ENCODE measurements at places on chromosomes 7 and 10. TPM values are rescaled to one million over a fixed set of nuclear protein-coding genes. Genes with fewer than 3 reads are reported as not detected.
A peak's percentile ranks its signal among the peaks of the same experiment; 100 is the strongest.

Gene BICC1
- total RNA-seq: 0.06 TPM

Gene SPDYE6
- not detected for total RNA-seq

Gene NYAP1
- 0.54 TPM for total RNA-seq

Gene UNCX
- total RNA-seq: not detected

Gene AMPH
- not detected for total RNA-seq

Gene PHKG1
- 2.3 TPM for total RNA-seq

Gene TRPV6
- not detected for total RNA-seq

Gene PCLO
- not detected for total RNA-seq

Gene PON1
- total RNA-seq: not detected

Gene ATOH7
- total RNA-seq: not detected

Gene FANK1
- total RNA-seq: 0.69 TPM

Gene MRPS33
- total RNA-seq: 44.4 TPM

Gene EVX1
- total RNA-seq: not detected

GRCh38 chr10:48494611-48495010 lies 110.3 kb downstream of the ARHGAP22 start:
- DNase-seq: no peak

GRCh38 chr7:36054637-36055036 lies 98.4 kb upstream of the EEPD1 start:
- no peak for DNase-seq

DNA sequence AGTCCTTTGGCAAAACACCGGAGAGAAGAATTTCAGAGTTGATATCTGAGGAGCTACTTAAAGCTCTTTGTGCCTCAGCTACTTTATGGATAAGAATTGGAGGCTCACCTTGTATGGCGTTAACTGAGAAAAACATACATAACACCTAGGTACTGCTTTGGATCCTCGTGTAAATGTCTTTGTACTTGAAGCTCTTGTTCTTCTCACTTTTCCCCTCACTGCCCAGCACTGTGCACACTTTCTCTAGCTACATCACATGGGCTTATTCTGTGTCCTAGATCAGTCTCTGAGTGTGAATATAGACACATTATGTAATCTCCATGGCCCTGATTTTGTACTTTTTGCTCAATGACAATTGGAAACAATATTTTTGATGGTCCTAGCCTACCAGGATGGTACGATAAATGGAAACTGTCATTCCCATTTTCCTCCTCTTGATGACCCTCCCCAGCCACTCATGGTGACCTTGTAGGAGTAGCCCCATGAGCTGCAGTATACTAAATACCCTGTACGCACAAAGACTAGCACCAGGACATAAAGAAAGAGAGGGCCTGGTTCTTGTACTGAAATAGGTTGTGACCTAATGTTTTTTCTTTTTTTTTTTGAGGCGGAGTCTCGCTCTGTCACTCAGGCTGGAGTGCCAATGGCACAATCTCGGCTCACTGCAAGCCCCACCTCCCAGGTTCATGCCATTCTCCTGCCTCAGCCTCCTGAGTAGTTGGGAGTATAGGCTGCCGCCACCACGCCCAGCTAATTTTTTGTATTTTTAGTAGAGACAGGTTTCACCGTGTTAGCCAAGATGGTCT lies 22.1 kb downstream of the STAMBPL1 start:
- DNase-seq: no peak

GRCh38 chr7:125654076-125654475 lies 724.5 kb upstream of the POT1 start:
- DNase-seq: no peak

DNA sequence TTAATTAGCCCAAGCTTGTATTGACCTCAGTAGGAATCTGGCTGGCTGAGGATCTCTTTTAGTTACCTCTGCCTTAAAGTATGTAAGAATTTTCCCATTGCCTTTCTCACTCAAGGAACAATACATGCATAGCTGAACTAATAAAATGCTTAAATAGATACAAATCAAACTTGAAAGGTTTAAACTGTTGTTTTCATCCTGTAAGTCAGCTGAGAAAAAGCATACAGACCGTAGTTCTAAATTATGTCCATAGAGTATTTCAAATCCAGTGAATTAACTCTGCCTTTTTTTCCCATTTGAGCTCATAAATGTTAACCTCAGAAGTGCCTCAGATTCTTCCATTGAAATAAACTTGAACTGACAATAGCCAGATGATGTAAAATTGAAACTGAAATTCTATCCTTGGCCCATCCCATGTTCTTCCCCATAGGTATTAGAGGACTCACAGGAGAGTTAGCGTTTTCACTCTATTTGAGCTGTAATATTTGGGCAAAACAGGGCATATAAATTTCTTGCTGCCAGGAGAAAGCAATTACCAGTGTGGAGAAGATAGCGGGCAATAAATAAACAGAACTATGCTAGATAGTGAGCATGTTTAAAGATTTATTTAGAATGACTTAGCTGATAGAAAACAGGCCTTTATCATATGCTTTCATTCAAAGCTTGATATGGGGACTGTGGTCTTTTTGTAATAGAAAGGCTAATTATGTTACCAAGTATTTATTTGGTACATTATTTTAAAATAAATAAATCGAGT lies 163.7 kb downstream of the WNT2 start:
- no peak for DNase-seq

GRCh38 chr7:92451645-92452044 lies 4.4 kb downstream of the GATAD1 start:
- DNase-seq: no peak

GRCh38 chr7:138481447-138482380 lies 21.7 kb downstream of the TRIM24 start:
- no peak for DNase-seq

DNA sequence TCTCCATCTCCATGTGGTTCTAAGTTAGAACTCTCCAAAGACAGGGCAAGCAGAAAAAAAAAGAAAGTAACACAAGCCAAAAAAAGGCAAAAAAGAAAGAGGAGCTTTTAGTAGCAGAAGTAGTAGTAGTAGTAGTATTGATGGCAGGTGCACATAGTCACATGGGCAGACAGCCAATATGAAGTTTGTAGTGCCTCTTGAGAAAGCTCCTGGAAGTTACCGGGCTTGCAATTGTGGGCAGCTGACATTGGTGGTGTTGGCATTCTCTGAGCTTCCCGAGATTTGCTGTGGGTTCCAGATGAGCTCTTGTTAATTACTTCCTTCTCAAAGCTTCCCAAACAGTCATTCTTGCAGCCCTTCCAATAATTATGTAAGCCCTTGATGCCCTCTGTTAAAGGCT lies 1128.5 kb downstream of the TYW1 start:
- no peak for DNase-seq

GRCh38 chr10:17811146-17811865 lies 2.2 kb downstream of the MRC1 start:
- DNase-seq: no peak

DNA sequence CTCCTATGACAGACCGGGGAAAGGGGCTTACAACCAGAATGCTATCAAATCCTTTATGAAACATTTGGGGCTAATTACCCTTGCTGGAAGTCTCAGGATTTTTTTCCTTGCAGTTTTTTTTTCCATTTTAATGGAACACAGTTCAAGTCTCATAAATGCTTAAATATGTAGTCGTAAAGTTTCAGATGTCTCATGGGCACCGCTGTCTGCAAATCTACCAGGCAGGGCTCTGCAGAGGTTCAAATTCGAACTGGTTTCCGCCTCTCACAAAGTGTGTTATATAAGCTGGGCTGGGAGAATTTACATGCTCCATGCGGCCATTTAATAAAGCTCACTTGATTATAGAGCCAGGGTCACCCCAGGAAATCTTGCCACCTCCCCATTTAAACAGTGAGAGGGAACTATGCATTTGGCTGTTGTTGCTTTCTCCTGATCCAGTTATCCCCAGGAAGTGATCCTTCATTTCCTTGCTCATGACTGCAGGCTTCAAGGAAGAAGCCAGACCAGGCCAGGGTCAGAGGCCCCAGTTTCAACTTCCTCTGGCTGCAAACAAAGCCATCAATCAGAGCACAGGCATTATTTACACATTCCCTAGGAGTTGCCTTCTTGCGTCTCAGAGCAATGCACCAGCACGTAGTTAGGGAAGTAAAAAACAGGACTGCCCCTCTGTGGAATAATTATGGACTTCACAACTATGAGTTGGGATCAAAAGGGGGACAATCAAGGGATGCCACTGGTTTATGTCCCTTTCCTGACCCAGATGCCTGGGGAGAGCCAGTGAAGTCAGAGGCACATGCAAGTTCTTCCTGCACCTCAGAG lies 358.8 kb downstream of the PRPF18 start:
- DNase-seq: no peak

GRCh38 chr7:12970626-12971025 lies 283.2 kb downstream of the ARL4A start:
- no peak for DNase-seq

GRCh38 chr10:58512491-58513187 lies at the start of gene BICC1:
Gene BICC1, plus strand, starts transcription at chr10:58512872. Its CDS starts 272 bp downstream, at chr10:58513144.
- DNase-seq: peak; percentile 42

- no peak for DNase-seq
Observed at GRCh38 chr7:137931823-137932222, 70.1 kb downstream of the CREB3L2 start.

DNA sequence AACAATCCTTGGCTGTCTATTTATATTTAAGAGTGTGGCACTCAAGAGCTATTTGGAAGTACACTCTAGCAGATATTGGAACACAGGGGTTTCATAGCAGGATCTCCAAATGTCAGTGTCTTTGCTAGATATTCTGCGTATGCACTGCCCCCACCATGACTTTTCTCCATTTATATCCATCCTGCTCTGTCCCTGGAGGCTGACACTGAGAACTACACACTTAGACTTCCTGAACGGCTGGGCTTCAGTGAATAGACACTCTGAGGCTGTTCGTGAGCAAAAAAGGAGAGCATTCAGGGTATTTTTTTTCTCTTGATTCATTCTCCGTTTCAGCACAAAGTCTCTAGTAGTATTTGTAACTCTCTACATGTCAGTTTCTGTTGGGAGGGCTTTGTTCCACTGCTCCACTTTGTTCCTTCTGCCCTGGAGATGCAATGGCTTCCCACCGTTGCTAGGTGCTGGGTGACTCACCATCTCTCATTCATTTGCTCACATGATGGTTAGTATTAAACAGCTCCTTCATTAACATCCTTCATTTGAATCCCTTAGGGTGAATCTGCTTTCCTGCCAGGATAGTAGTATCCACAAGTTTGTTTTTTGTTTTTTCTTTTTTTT lies 155.9 kb upstream of the SLC13A1 start:
- DNase-seq: no peak

- no peak for DNase-seq
Observed at GRCh38 chr10:16910793-16911164, 93.6 kb upstream of the RSU1 start.

GRCh38 chr7:57210212-57210611 lies 78.0 kb upstream of the ZNF479 start:
- DNase-seq: no peak

DNA sequence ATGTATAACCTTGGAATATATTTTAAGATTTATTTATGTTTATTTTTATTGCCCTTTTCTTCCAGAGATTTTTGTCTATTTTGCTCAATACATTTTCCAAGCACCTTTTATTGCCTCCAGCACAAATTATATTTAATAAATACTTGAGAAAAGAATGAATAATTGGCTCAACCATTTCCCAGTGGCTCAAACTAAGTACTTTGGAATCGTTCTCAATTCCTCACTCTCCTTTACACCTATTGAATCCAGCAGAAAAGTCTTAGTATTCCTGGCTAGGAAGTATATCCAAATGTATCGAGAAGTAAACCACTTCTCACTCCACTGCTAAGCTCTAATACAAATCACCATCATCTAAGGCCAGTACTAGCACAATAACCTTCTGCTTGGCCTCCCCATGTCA lies 276.1 kb downstream of the NEBL start:
- DNase-seq: no peak

- DNase-seq: no peak
Observed at GRCh38 chr7:1750541-1751021, 80.5 kb downstream of the ELFN1 start.

- no peak for DNase-seq
Observed at GRCh38 chr10:128551475-128551874, 425.3 kb upstream of the MKI67 start.

DNA sequence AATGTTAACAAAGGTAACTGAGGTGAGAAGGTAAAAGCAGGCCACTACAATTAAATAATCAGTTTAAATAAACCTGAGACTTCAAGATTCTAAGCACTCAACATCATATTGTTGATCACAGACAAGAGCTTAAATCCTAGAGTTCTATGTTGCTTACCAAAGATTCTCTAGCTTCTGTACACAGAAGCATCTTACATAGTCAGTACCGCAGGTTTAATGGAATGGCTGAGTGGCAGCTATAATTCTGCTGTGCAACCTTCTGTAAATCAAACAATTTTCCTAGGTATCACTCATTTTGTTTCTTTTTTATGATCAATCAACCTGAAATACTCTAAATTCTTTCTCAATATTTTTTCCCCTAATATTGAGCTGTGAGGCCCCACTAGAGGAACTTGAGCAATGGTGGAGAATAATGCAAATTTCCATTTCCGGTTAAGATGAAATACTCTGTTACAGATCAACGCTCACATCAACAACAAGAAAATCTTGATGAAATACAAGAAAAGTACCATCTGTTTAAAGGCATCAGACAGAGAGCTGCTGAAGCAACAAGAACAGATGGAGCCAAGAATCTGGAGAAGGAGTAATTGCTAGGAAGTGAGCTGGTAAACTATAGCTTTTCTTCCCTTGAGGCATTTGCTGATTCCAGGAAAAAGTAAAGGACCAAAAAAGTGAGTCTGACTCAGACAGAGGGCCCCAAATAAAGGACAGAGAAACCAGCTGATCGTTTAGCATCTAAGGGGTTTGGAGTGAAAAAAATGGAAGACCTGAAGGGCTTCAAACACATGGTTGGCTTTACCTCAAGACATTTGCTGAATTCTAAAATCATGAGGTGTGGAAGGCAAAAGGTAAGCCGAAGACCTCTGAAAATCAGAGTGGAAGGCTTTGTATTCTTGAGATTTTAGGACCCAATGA lies 22.6 kb downstream of the PNPLA8 start:
- DNase-seq: no peak

DNA sequence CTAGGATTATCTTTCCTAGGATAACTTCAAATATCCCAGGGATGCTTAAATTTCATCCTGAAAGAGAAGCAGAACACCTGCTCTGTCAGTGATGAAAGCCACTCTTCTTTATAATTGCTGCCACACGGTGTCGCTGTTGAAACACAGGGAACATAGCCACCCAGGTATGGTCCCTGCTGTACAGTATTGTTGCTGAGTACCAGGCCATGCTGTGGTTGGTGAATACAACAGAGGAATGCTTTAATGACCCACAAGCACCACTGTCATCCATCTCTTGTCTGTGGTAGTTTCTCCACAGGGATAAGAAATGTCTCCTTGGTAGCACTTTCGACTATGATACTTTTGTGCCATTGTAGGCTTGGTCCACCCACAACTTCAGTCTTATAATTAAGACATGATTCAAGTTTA lies 70.6 kb upstream of the STARD3NL start:
- peak; percentile 49 for DNase-seq

GRCh38 chr7:26553582-26553981 lies 261.9 kb downstream of the SNX10 start:
- no peak for DNase-seq

All from activated naive CD8-positive, alpha-beta T cell treated with anti-CD3 and anti-CD28 coated beads, Interleukin-2, amount 10 ng/mL, durations not matched to agents 7 days and 5 days (primary cell).